ENCODE measurements at places on chromosomes 7 and 10.

DNA sequence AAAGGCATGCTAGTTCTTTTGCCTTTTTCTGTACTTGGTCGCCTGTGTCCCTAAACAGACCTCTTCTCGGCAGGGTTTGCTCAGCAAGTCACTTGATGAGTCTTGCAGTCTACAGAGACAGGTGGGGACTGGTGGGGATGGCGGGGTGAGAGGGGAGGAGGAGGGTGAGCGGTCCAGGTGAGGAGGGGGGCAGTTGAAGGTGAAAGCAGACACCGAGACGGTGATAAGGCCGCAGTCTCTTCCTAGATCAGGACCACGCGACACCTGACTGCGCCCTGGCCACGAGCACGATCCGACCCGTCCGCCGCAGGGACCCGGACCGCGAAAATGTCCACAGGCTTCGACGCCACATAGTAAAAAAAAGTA, 566 bp downstream of the ASNS start:
- no peak for DNase-seq

GRCh38 chr7:16428182-16428581, 6.8 kb upstream of the CRPPA start:
- no peak for DNase-seq

- DNase-seq, result no peak
These were observed 2.6 kb upstream of the HPS1 start for GRCh38 chr10:98449287-98449686.

DNA sequence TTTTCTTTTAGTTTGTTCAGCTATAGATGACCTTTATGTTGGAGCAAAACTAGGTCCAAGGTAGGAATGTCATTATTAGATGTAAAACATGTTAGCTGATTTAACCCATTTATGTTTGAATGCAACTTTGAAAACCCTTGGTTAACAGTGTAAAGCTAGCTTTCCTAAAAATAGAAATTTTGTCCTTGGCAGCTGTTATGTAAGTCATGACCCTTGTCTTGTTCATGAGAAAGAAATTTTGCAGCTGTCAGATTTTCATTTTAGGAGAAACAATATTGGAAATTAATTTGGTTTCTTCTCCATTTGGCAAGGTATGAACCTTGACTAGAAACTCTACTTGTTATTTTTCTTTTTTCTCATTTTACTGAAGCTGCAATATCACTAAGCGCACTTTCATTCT, 23.9 kb upstream of the CCAR1 start:
- no peak for DNase-seq

GRCh38 chr7:36279200-36279925, 110.3 kb upstream of the ANLN start:
- no peak for DNase-seq

DNA sequence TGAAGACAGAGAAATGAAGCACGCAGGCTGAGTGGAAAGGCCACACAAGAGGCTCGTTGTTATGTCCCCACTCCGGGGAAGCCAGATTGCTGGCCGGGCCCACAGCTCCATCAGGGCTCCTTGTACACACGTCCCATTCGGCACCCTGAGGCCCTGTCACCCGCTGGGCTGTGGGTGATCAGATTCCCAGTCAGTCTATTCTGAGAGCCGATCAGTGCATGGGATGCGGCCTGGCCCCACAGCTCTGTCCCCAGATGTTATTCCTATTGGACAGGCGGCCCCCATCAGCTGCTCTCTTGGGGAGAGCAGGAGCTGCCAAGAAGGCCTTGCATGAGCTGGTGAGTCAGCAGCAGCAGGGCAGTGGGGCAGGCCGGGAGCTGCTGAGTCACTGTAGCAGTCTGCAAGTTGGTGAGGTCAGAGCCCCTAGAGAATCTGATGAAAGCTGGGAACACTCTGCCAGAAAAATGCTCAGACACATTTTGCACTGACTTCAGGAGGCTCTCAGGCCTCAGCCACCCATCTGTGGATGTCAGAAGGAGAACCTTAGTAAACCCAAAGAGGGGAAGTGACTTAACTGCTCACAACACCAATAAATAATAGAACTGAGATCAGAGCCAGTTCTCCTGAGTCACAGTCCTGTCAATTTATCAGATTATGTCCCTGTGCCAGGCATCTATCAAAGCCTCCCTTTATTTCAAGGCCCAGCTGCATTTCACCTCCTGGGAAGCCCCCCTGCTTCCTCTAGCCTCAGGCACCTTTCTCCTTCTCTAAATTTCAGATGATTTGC, 9.4 kb upstream of the PSAP start:
- DNase-seq, result no peak

DNA sequence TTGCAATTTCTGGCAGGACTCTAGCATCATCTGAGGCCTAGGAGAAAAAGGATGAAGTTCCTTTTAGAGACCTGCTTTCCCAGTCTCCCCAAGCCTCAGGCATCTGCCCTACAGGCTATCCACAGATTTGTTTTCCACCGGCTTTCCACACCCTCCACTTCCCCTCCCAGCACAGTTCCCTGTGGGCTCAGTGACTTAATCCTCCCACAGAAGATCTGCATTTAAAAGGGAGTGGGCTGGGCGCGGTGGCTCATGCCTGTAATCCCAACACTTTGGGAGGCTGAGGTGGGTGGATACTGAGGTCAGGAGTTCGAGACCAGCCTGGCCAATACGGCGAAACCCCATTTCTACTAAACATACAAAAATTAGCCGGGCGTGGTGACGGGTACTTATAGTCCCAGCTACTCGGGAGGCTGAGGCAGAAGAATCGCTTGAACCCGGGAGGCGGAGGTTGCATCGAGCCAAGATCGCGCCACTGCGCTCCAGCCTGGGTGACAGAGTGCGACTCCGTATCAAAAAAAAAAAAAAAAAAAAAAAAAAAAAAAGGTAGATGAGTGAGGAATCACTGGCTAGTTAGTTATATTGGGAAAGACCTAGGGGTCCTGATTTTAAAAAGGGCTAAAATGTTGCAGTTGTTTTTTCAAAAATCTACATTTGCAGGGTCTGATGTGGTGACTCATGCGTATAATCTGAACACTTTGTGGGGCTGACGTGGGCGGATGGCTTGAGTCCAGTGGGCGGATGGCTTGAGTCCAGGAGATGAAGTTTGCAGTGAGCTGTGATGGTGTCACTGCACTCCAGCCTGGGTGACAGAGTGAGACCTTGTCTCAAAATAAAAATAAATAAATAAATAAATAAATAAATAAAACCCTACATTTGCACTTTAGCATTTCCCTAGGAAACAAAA, 119.5 kb downstream of the BAMBI start:
- DNase-seq, result no peak

DNA sequence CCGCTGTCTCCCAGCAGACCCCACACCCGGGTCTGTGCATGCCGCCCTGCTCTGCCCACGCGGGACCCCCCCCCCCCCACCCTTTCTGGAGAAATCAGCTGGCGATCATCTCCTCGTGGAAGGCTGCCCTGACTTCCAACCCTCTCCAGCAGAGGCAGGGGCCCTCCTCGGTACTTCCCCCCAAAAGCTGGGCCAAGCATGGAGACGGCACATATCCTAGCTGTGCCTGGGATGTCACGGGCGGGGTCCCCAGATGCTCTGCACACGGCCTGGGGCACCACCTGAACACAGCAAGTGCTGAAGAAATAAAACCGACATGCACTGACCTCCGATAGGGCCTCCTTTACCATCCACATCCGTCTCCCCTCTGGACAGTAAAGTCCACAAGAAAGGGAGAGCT, 96.0 kb downstream of the DIP2C start:
- DNase-seq, result no peak

GRCh38 chr7:139844779-139845442, 15.8 kb downstream of the TBXAS1 start:
- DNase-seq, result no peak

- no peak for DNase-seq
These were observed 42.5 kb downstream of the PPP1R3C start for GRCh38 chr10:91590142-91590903.

DNA sequence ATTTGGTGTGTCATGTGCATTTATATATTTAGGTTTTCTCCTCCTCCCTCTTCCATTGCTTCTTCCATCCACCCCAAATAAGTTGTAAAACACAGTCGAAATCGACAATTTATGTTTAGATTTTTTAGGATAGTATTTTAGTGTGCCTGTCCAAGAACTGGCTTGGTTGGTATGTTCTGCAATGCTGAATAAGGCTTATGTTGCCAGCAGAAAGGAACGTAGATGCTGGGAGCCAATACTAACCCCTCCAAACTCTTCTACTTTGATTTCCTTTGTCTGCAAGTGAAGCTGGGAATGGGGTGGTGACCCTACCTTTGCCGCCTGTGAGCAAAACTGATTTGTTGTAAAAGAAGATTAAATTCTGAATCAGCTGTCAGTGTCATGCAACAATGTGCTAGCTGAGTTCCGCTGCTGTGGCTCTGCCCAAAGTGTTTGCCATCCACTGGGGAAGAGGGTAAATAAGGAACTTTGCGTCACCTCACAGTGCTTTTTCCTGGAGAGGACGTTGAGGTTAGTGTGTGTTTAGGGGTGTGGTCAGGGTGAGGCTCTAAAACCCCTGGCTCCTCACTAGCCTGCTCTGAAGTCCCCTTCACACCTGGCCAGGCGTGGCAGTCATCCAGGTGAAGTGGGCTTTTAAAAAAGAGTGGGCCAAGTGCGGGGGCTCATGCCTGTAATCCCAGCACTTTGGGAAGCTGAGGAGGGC, 44.4 kb downstream of the TACC2 start:
- DNase-seq, result no peak

DNA sequence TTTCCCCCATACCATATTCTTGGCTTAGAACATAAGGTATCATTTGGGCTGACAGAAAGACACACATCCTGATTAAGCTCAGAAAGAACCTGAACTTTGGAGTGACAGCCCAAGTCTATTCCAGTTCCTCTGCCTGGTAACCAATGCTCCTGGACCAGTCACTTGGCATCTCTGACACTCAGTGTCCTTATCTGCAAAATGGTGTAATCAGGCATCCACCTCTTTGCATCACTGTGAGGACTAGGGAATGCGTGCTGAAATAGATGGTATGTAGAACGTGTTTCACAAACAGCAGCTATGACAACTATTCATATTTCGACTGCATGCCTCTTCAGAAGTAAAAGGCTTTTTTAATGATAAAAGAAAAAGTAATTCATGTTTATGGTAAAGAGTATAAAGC, 26.2 kb upstream of the PIK3AP1 start:
- DNase-seq, result no peak

DNA sequence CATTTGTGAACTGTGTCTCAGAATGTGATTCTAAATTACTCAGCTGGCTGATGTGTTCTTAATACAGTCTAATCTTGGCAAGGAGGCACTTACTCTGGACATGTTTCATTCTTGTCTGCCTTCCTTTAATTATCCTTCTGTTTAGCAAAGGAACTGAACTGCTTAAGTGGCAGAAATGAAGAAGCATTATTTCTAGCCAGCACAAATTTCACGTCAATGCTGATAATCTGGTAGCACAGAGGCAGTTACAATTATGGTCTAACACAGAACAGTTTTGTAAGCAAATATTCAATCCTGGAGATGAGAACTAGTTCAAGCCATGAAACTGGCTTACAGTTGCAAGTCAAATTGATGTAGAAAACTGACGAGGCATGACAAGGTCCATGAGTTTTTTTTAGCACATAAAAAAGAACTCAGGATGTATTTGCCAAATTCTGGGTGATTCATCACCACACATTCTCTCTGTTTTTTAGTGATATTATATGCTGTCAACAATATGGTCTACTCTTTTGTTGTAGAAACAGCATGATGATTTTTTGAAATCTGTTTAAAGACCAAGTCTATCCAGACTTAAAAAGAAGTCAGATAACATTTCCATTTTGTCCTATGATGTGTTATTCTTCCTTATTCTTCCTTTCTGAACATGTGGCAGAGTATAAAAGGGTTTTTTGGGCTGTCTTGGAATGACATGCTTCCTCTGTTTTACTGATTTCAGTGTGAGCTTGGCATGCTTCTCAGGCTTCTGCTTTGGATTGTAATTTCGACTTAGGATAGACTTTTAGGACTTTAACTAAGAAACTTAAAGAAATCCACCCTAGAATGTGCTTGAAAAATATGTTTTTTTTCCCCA, 154.8 kb downstream of the DNAJB9 start:
- DNase-seq, result no peak

- no peak for DNase-seq
These were observed 29.3 kb downstream of the RBM48 start for GRCh38 chr7:92557808-92558362.

GRCh38 chr10:68897336-68897741, 3.8 kb upstream of the DDX50 start:
- DNase-seq, result peak; percentile 25

DNA sequence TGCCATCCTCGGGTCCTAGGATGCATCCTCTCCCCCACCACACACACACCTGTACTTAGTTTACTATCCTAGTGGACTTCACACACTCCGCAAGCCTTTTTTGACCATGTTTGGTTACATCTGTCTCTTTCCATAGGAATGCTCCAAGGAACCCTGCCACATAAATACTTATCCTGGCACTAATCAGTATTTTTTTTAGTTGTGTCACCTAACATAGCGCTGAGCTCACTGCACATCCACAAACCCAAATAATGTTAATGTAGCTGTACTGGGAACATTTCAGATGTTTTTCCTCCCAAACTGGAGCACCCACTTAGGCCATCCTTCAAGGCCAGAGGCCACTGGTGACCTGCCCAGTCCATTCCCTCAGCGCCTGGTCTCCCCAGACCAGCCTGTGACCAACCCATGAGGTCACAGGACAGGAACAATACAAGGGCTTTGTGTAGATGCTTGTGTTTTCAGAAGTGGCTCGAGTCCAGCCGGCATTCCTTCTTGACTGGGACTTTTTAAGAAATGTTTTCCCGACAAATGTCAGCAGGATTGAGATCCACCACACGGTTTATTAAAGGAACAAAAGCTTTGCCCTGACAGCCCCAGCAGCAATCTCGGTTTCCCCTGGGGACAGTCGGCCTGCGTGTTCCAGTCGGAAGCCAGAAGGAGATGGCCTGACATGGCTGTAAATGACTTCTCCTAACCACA, 181.4 kb downstream of the JCAD start:
- DNase-seq, result no peak

- no peak for DNase-seq
These were observed 291.3 kb upstream of the ZMIZ1 start for GRCh38 chr10:78777466-78777865.

DNA sequence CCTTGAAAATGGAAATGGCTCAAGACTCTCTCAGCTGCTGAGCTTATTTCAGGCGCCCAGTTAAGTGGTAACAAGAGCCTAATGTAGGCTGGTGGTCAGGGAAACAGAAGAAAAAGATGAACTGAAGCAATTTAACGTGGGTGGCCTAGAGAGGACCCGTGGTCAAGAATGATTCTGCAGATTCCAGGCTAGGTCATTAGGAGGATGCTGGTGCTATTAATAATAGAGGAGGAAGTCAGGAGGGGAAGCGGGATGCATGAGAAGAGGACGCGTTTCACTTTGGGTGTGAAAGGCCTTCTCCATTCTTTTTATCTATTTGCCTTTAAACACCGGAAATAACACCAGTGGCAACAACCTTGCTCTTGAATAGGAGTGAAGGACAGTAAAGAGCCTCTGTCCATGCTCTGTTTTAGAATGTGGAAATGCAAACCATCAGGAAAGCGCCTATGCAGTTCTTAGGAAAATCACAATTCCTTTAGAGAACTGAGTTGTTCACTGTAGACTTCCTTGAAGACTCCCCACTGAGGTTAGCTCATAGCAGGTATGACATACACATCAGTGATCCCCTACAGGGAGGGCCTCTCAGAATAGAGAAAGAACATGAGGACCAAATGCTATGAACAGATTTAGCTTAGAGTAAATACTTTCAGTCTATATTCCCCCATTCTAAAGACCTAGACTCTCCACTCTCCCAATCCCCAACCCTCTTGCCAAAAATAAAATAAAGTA, 8.6 kb downstream of the LIPA start:
- DNase-seq, result no peak

Measured in KG1 (cell line).